Stimulated activated CD8-positive, alpha-beta memory T cell treated with anti-CD3 and anti-CD28 coated beads, Interleukin-4, amount 100 ng/mL, for 4 hours (primary cell): ENCODE measurements at places on chromosomes 1 and 21.

DNA sequence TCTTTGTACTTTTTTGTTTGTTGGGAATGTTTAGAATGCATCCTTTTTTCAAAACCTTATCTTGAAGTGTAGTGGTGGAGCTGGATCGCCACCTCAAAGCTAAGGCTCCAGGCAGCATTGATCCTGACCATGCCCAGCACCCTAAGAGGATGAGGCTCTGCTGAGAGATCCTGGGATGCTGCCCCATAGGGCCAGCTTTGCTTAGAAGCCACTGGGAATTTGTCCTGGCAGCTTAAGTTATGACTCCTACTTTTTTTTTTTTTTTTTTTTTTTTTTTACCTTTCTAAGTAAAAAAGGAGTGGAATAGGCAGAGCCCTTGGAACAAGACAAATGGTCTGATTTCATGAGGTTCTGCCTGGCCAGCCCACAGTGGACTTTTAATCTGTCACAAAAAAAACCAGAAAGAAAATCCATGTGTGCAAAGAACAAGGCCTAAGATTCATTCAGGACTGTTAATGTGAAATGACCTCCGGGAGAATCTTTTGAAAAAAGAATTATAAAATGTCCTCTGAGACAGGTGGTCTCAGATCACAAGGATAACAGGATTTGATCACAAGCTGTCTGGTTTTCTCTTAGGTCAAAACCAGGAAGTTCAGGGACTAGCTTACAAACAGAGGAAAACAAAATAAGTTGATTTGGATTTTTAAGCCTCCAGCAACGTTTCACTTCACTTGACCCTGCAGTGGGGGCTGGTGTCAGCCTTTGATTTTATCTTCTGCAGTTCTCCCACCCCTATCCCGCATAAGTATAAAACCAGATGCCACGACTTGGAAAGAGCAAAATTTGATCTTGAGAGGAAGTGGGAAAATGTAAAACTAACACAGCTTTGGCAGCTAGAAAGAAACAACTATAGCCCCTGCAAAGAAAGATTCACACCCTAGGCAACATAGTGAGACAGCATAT, 25.9 kb upstream of the RAP1A start:
- DNase-seq: no peak

- DNase-seq: no peak
Observed at GRCh38 chr1:37038227-37039093, 4.1 kb upstream of the GRIK3 start.

- DNase-seq: no peak
Observed at GRCh38 chr1:243313635-243314536, 58.0 kb downstream of the SDCCAG8 start.

GRCh38 chr1:229363723-229364122, 20.9 kb upstream of the CCSAP start:
- no peak for DNase-seq

- no peak for DNase-seq
Observed at GRCh38 chr1:25809283-25809926, 9.4 kb downstream of the SELENON start.

- DNase-seq: no peak
Observed at GRCh38 chr1:24385160-24385940, 28.2 kb downstream of the STPG1 start.

DNA sequence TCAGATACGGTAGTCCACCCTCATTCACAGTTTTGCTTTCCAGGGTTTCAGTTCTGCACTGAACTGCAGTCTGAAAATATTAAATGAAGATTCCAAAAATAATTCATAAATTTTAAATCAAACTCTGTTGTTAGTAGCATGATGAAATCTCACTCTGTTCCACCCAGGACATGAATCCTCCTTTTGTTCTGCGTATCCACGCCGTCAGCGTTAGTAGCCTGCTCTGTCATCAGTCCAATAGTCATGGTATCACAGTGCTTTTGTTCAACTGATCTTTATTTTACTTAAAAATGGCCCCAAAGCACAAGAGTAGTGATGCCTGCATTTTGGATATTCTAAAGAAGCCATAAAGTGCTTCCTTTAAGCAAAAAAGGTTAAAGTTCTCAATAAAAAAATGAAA, 23.9 kb downstream of the CHD1L start:
- no peak for DNase-seq

GRCh38 chr1:101310506-101310905, 73.7 kb downstream of the S1PR1 start:
- no peak for DNase-seq

GRCh38 chr1:201895913-201896807, 7.5 kb downstream of the SHISA4 start:
- DNase-seq: peak; percentile 62

- no peak for DNase-seq
Observed at GRCh38 chr1:36351227-36351977, 28.0 kb upstream of the EVA1B start.

DNA sequence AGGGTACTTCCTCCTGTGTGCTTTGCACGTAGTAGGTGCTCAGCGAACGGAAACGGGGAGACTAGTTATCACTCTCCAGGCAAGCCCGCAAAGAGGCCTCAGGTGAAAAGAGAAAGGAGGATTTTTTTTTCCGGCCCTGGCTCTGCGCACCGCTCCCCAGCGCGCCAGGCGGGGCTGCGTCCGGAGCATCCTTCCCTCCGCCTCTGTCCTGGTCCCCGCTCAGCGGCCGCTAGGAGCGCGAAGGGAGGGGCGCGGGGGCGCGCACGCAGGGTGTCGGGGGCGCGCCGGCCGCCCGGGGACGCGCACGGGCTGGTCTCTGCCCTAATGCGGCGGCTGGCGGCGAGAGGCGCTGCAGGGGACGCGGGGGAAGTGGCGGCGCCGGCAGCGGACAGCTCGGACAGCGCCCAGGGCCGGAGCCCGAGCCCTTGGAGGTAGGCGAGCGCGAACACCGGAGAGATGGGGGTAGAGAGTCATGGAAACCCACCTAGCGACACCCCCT, 42.3 kb upstream of the NFASC start:
- DNase-seq: no peak

GRCh38 chr1:222275001-222275728, 272.7 kb downstream of the HHIPL2 start:
- DNase-seq: no peak

GRCh38 chr1:27954186-27954585, 5.6 kb upstream of the XKR8 start:
- no peak for DNase-seq
